T-helper 17 cell (primary cell): ENCODE measurements at places on chromosomes 5 and 9. TPM values are rescaled to one million over a fixed set of nuclear protein-coding genes. Genes with fewer than 3 reads are reported as not detected.

DNA sequence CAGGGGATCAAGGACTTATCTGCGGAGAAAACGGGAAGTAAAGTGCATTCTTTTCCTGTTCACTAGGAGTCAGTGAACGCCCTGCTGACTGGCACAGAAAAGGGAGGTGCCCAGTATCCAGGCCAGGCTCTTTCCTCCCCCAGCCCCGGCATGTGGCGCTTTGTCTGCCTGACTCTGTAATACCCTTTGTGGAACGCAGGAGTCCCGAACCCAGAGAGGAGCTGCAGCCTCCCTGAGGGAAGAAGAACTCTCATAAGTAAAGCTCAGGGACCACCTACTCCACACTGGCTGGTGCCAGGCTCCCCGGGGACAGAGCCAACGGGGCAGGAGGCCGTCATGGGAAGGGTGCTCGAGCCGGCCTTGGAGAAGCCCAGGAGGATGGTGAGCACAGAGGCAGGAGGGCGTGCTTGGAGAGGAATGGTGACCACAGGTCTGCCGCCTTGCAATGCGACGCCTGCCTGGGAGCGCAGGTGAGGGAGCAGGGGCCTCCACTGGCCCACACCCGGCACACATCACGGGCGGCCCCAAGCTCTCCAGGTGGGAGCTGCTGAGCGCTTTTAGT, 31.5 kb downstream of the VAV2 start:
- H3K4me1 ChIP-seq: peaks cover 10% of the 10 kb centered on the region
- no peak for DNase-seq
- no peaks in the 10 kb centered on the region for H3K36me3 ChIP-seq
- H3K27me3 ChIP-seq: no peaks in the 10 kb centered on the region
- no peak overlapping the region for H3K27ac ChIP-seq
- no peak overlapping the region for H3K4me3 ChIP-seq

PCDHGB1 gene
- not detected for total RNA-seq

MELK gene
- 1.2 TPM for total RNA-seq

DNA sequence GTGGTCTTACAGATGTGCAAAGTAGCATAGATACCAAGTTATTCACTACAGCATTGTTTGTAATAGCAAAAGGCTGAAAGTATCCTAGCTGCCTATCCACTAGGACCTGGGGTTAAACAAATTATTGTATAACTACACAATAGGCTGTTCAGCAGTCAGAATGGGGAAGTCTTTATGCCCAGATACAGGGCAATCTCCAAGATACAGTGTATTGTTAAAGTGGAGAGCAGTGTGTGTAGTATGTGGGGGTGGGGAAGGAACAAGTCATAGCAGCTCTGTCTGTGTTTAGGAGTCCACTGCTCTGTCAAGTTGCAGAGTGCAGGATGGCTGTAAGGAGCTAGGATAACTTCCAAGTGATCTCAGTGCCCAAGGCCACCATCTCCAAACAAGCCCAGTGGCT, 5.5 kb downstream of the PCYOX1L start:
- H3K27me3 ChIP-seq: no peaks in the 10 kb centered on the region
- peaks cover 45% of the 10 kb centered on the region for H3K4me1 ChIP-seq
- H3K27ac ChIP-seq: peak overlapping the region; percentile 37
- no peak for DNase-seq

C7 gene
- not detected for total RNA-seq

- H3K27me3 ChIP-seq: peaks cover 55% of the 10 kb centered on the region
- no peak overlapping the region for H3K27ac ChIP-seq
- DNase-seq: no peak
- H3K36me3 ChIP-seq: no peaks in the 10 kb centered on the region
- no peak overlapping the region for H3K4me3 ChIP-seq
Observed at GRCh38 chr5:170429014-170429413, 39.8 kb upstream of the KCNMB1 start.

GRCh38 chr5:174303437-174304045, 258.0 kb downstream of the NSG2 start:
- no peaks in the 10 kb centered on the region for H3K4me1 ChIP-seq
- H3K36me3 ChIP-seq: no peaks in the 10 kb centered on the region
- H3K27ac ChIP-seq: no peak overlapping the region
- no peak overlapping the region for H3K4me3 ChIP-seq

WDR38 gene
- total RNA-seq: not detected

DNA sequence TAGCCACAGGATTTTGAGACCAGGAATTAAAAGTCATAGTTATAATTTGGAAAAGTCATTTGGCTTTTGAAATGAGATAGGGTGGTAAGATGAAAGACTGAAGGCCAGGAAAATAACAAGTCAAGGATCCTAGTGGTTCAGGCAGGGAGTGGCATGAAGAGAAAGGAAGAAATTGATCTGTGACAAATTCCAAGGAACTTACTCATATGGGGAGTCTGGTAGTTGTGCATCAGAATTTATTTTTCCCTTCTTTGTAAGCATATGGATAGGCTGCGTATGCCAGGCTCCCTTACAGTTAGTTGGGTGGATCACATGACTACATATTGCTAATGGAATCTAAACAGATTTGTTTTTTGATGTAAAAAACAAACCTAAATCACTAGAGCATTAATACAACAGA, 21.0 kb downstream of the ISL1 start:
- H3K4me3 ChIP-seq: no peak overlapping the region
- no peaks in the 10 kb centered on the region for H3K36me3 ChIP-seq
- no peak overlapping the region for H3K27ac ChIP-seq
- peaks cover 12% of the 10 kb centered on the region for H3K27me3 ChIP-seq
- H3K4me1 ChIP-seq: no peaks in the 10 kb centered on the region
- DNase-seq: no peak

C9orf153 gene
- 0.21 TPM for total RNA-seq

DNA sequence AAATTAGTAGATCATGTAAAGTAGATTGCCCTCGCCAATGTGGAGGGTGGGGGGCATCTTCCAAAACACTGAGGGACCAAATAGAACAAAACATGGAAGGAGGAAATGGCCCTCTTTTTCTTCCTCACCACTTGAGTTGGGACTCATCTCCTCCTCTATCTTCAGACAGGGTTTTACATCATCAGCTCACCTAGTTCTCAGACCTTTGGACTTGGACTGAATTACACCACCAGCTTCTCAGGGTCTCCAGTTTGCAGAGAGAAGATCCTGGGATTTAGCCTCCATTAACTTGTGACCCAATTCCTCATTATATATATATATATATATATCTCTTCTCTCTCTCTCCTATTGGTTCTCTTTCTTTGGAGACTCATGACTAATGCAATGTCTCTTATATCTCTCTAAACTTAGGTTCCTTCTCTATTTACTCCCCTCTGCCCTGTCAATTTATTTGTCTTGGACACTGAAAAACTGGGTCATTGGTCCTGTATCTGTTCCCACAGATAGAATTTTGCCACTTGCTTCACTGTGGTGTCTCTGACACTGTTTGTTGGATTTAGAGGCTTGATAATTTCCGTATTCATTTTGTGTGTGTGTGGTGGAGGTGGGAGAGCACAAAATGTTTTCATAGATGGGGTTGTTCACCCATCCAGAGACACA, 54.3 kb upstream of the TXNDC8 start:
- no peaks in the 10 kb centered on the region for H3K4me1 ChIP-seq
- H3K27me3 ChIP-seq: no peaks in the 10 kb centered on the region
- no peaks in the 10 kb centered on the region for H3K36me3 ChIP-seq
- H3K27ac ChIP-seq: no peak overlapping the region

- H3K27me3 ChIP-seq: no peaks in the 10 kb centered on the region
- no peak for DNase-seq
- H3K4me1 ChIP-seq: peaks cover 14% of the 10 kb centered on the region
- peak overlapping the region; percentile 22 for H3K27ac ChIP-seq
- H3K36me3 ChIP-seq: peaks cover 4% of the 10 kb centered on the region
- H3K4me3 ChIP-seq: no peak overlapping the region
Observed at GRCh38 chr9:125674981-125675973, 31.7 kb downstream of the MAPKAP1 start.

C5 gene
- 1.3 TPM for total RNA-seq

DNA sequence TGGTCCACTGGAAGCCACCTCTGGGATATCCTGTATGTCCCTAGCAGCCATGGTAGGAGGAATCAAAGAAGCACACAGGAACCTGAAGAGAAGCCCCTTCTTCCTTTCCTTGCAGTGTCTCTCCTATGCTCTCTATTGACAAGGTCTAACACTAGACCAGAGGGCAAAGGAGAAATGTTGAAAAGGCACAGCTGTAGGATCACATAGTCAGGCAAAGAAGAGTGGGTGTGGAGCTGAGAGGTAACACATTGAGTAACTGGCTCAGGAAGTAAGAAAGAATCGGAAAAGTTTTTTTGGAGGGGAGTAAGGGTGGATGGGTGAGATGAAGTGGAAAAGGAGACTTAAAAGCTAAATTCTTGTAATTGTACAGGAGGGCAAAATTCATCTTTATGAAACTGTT, 100.1 kb downstream of the FOCAD start:
- peaks cover 6% of the 10 kb centered on the region for H3K4me1 ChIP-seq
- no peak for DNase-seq
- H3K4me3 ChIP-seq: no peak overlapping the region
- peaks cover 4% of the 10 kb centered on the region for H3K36me3 ChIP-seq
- no peaks in the 10 kb centered on the region for H3K27me3 ChIP-seq
- H3K27ac ChIP-seq: peak overlapping the region; percentile 3

- H3K4me3 ChIP-seq: no peak overlapping the region
- DNase-seq: no peak
- H3K36me3 ChIP-seq: peaks cover 4% of the 10 kb centered on the region
- H3K27ac ChIP-seq: no peak overlapping the region
- peaks cover 45% of the 10 kb centered on the region for H3K27me3 ChIP-seq
Observed at GRCh38 chr9:124475868-124476690, 25.8 kb downstream of the ADGRD2 start.

DNA sequence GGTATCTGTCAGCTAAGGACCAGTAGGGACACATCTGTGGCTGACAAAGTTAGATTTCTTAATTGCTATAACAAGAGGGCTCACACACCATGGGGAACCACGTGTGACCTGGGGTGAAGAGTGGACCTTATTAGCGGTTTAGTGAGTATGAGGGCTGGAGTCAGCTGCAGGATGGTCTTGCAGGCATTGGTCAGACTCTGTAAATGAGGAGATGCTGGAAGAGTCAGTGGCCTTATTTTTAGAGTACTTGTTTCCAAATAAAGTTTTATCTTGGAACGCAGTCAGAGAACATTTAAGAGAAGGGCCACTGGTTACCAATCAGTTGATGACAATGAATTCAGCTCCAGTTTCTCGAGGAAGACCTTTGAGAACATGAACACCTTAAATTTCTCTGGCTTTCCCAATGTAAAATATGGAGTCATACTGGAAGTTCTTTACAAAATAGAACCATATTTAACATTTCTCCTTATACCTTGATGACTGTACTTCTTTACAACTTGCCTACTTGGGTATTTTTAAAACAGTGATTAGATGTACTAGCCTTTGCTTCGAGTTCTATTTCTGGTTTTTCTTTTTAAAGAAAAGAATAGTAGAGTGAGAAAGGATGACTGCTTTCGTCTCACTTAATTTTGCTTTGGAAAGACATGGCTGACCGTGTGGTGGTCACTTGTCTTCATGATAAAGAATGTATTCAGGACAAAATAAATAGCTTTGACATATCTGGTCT, 185.9 kb upstream of the S1PR3 start:
- no peak for DNase-seq
- H3K27me3 ChIP-seq: peaks cover 50% of the 10 kb centered on the region
- H3K4me1 ChIP-seq: peaks cover under 1% of the 10 kb centered on the region
- no peak overlapping the region for H3K4me3 ChIP-seq
- H3K27ac ChIP-seq: no peak overlapping the region
- H3K36me3 ChIP-seq: peaks cover 2% of the 10 kb centered on the region

- no peaks in the 10 kb centered on the region for H3K27me3 ChIP-seq
- peak overlapping the region; percentile 87 for H3K27ac ChIP-seq
- peak overlapping the region; percentile 33 for H3K4me3 ChIP-seq
- H3K4me1 ChIP-seq: peaks cover 10% of the 10 kb centered on the region
Observed at GRCh38 chr5:172897481-172898217, 61.6 kb upstream of the RPL26L1 start.

DNA sequence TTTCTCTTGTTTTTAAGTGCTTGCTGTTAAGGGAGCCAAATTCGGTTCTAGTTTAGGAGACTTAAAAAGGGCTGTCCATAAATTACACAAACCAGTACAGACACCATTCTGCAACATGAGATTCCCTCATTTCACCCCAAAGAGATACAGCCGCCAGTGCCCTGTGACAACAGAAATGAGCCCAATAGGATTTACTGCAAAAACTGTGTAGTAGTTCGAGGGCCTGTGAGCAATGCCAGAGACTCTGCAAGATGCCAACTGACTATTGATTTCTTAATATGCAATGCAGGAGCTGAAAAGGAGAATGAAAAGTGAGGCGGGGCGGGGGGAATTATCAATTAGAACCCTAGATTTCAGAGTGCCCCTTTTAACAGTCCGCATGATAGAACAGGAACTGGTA, 5.7 kb upstream of the C5orf15 start:
- no peaks in the 10 kb centered on the region for H3K27me3 ChIP-seq
- H3K4me1 ChIP-seq: peaks cover 7% of the 10 kb centered on the region
- no peak for DNase-seq

SURF2 gene
- 14.1 TPM for total RNA-seq

- H3K4me1 ChIP-seq: no peaks in the 10 kb centered on the region
- no peak overlapping the region for H3K4me3 ChIP-seq
- no peak for DNase-seq
- H3K36me3 ChIP-seq: no peaks in the 10 kb centered on the region
- no peak overlapping the region for H3K27ac ChIP-seq
Observed at GRCh38 chr5:83026930-83027687, 50.1 kb downstream of the TMEM167A start.

IFNA16 gene
- total RNA-seq: not detected

DNA sequence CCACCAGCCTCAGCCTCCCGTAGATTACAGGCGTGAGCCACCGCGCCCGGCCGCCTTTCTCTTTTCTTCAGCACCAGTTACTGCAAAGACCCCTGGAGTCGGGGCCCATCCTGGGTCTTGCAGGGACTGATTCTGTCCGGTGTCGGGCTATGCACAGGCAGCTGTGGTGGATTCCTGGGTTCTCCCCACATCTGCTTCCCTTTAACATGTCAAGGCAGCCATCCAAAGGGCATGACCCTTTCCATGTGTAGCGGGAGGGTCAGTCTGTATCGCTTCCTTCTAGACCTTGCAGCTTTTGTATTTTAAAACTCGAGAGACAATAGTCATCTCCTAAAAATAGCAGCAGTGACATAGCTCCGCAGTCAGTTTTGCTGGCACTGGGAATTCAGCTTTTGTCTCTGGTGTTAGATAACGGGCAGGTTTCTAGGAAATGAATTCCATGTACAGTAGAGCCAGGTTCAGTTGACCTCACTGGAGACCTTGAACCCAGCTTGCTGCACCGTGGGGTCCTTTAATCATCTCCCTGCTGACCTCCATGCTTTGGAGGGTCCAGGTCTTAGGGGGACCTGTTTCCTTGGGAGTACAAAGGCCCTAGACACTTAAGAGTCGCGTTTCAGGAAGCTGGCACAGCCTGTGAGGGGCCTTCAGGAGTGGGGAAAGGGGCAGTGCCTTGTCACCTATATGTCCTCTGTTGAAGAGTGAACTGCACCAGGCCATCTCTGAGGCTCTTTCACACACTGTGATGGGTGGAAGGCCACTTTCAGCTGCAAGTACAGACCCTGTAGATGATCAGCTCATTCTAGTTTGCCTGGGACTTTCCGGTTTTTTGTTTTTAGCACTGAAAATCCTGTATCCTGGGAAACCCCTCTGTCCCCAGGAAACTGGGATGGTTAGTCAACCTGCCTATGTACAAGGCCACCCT, 13.8 kb downstream of the ANKRD33B start:
- DNase-seq: no peak
- no peaks in the 10 kb centered on the region for H3K27me3 ChIP-seq
- H3K4me1 ChIP-seq: peaks cover 30% of the 10 kb centered on the region
- peak overlapping the region; percentile 57 for H3K27ac ChIP-seq
- peak overlapping the region; percentile 41 for H3K4me3 ChIP-seq
- H3K36me3 ChIP-seq: peaks cover 3% of the 10 kb centered on the region
